Hematopoietic multipotent progenitor cell treated with erythropoietin and hydrocortisone succinate and interleukin-3 and kit ligand, for 15 days (in vitro differentiated cells): ENCODE measurements at places on chromosomes 4 and X.

DNA sequence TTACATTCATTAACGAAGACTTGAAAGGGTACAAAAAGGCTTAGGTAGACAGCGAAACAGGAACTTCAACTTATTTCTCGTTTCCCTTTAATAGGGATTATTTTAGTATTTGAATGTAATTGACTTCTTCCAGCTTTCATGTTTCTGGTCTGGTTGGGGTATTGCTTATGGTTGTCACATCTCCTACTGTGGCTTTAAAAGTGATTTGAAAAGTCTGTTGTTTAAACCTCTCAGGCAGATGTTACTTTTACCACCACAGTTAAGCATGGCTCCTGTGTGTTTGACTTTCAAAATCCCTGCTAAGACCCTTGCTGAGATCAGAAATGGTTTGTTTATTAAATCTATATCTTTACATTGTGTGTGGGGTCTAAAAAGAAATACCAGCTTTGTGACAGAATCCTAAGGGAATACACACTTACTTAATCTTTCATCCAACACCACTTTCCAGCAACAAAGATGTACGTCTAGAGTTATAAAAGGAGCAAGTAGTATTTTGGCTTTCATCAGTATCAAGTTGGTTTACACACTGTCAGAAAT, 661.2 kb downstream of the FAT4 start:
- DNase-seq, result no peak

- DNase-seq, result no peak
Measured at GRCh38 chr4:108029016-108029720, 39.5 kb downstream of the HADH start.

DNA sequence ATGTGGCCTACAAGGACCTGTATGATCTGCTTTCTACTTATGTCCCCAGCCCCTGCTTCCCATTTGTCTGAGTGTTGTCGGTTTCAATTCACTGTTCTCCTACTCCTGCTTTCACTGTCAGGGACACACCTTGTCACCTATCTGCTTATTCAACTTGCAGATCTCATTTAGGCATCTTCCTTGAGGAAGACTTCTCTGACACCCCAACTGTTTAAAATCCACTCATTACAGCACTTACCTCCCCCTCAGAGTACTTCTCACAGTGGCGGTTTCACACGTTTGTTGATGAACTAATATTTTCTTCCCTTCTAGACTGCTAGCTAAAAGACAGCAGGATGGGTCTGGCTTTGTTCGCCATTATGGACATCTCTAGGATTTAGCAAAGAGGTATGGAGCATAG, 279.9 kb upstream of the TET2 start:
- no peak for DNase-seq

- DNase-seq, result no peak
Measured at GRCh38 chrX:75649829-75650228, 127.0 kb upstream of the ZDHHC15 start.

GRCh38 chr4:41204400-41204978, 9.9 kb downstream of the APBB2 start:
- no peak for DNase-seq

- no peak for DNase-seq
Measured at GRCh38 chr4:186852964-186853391, 129.3 kb upstream of the FAT1 start.

- DNase-seq, result peak; percentile 68
Measured at GRCh38 chr4:152640058-152640921, 39.5 kb downstream of the TMEM154 start.

GRCh38 chr4:101252721-101253120, 94.6 kb downstream of the PPP3CA start:
- DNase-seq, result no peak

- DNase-seq, result no peak
Measured at GRCh38 chr4:108795733-108796132, 32.9 kb upstream of the ETNPPL start.

DNA sequence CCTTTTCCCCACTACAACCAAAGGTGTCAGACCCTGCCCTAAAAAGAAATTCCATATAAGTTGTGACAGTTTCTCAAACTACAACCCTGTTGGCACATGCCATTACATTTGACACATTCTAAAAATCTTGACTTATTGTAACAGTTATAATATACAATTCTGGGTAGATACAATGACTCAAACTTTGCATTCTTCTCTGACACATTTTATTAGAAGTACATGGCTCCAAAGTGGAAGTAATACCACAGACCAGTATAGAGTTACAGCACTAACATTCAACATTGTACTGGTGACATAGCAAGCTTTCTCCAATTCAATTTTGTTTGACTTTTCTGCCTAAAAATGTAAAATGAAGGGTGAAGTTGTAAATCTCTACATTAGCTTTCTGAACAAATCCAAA, 196.6 kb upstream of the ETNPPL start:
- no peak for DNase-seq

- no peak for DNase-seq
Measured at GRCh38 chr4:186915816-186916215, 192.2 kb upstream of the FAT1 start.

GRCh38 chr4:88575186-88575585, 17.1 kb upstream of the HERC3 start:
- no peak for DNase-seq
